ENCODE measurements at places on chromosomes 11 and 22.

- DNase-seq, result no peak
These were observed 132.2 kb upstream of the CTSC start for GRCh38 chr11:88469561-88470225.

- DNase-seq, result no peak
These were observed 34.0 kb downstream of the SLC22A12 start for GRCh38 chr11:64624883-64625481.

DNA sequence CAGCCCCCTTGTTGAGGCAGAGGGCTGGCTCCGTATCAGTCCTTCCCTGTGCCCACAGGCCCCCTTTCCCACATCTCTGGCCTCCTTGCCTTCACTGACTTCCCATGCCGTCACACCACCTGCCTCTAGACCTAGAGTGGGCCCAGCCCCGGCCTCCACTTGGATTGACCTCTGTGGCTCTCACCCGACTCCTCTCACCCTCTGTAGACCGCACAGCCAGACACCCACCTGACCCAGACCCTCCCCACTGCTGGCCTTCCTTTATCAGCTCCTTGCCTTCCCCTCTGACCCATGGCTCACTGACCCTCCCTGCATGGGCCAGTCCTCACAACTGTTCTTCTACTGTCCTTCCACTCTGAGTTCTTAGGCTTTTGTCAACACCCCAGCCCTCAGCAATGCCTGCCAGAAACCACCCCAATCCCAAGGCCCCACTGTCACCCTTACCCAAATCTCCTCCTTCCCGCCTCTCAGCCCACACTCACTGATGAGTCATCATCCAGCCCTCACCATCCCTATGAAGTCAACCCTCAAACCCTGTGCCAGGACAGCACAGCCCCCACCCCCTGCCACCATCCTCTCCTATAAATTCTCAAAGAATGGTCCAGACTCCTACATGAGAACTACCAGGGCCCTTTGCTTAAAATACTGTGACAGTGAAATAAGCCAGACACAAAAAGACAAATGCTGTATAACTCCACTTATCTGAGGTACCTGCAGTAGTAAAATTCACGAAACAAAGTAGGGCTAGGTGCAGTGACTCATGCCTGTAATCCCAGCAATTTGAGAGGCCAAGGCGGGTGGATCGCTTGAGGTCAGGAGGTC lies 53.4 kb downstream of the SCGB1A1 start:
- no peak for DNase-seq

DNA sequence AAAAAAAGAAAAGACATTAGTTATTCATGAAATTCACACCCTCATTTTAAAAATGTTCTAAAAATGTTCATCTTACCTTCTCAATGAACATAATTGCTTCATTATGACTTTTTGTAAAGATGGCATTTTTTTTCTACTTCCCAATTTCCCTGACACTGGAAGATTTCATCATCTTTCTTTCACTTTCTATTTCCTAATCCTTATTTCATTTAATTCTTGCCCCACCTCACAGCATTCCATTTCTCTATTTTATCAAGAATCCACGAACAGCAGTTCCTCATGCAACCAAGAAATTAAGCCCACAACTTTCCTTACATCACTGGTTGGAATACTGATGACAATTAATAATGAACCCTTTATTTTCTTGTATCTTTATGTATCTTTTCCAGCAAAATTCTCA lies 1.9 kb downstream of the PATL1 start:
- no peak for DNase-seq

- no peak for DNase-seq
These were observed 227.0 kb downstream of the ADAMTS15 start for GRCh38 chr11:130675371-130675821.

- DNase-seq, result no peak
These were observed 317.0 kb downstream of the CTTN start for GRCh38 chr11:70715166-70715951.

- peak; percentile 73 for DNase-seq
These were observed at the start of gene AP5B1 for GRCh38 chr11:65780770-65781151. Gene AP5B1, minus strand, starts transcription at chr11:65780976. Its CDS starts 385 bp downstream, at chr11:65780591.

GRCh38 chr11:75822541-75822940 lies 7.5 kb downstream of the UVRAG start:
- DNase-seq, result no peak

- DNase-seq, result no peak
These were observed 938 bp downstream of the SAA4 start for GRCh38 chr11:18235394-18236334.

GRCh38 chr11:102781676-102782075 lies 1.2 kb upstream of the MMP10 start:
- DNase-seq, result no peak

Measured in stimulated activated CD4-positive, alpha-beta T cell treated with anti-CD3 and anti-CD28 coated beads, Interleukin-4, amount 100 ng/mL, for 1 hour (primary cell).